ENCODE measurements at places on chromosomes 16 and 17. TPM values are rescaled to one million over a fixed set of nuclear protein-coding genes. Genes with fewer than 3 reads are reported as not detected.
A peak's percentile ranks its signal among the peaks of the same experiment; 100 is the strongest.

- DNase-seq = no peak
- H3K27me3 ChIP-seq = no peaks in the 10 kb centered on the region
- H3K36me3 ChIP-seq = no peaks in the 10 kb centered on the region
- no peak overlapping the region for H3K27ac ChIP-seq
- H3K4me3 ChIP-seq = no peak overlapping the region
These were observed 195.4 kb upstream of the C17orf78 start for GRCh38 chr17:37180376-37180775.

Gene RBFOX1
- not detected for total RNA-seq

DNA sequence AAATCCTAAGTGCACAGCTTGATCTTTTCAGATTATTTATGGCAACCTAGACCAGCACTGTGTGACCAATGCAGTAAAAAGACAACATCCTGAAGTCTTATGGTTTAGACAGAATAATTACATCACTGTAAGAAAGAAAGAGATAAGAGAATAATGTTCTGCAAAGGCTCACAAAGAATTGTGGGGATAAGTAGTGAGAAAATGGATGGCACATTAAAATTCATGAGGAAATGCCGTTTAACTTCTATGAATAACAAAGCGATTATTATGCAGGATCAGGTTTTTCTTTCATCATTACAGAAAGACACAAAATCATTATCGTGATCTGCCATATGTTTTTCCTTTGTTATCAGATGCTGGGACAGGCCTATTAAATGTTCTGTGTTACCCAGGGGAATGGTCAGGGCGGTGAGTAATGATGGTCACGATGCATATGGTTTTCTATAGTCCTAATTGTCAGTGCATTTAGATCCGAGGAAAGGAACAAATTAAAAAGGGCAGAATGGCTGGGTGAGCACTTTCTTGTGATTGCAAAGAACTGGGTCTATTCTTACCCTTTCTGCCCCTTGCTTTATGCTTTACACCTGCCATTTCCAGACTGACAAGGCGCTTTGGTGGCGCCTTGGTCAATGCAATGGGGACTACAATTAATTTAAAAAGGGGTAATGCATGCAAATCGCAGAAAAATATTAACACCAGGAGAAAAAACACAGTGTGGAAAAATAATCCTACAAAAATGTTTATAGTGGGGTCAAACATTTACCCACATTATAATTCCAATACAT lies 18.1 kb upstream of the DHX40 start:
- H3K27ac ChIP-seq = no peak overlapping the region
- H3K4me1 ChIP-seq = no peaks in the 10 kb centered on the region

GRCh38 chr17:46836500-46836899 lies 14.9 kb upstream of the WNT9B start:
- no peaks in the 10 kb centered on the region for H3K4me1 ChIP-seq
- no peaks in the 10 kb centered on the region for H3K27me3 ChIP-seq
- no peak overlapping the region for H3K27ac ChIP-seq
- H3K36me3 ChIP-seq = no peaks in the 10 kb centered on the region
- H3K4me3 ChIP-seq = no peak overlapping the region

Gene UBE2G1
- total RNA-seq = 46.1 TPM

DNA sequence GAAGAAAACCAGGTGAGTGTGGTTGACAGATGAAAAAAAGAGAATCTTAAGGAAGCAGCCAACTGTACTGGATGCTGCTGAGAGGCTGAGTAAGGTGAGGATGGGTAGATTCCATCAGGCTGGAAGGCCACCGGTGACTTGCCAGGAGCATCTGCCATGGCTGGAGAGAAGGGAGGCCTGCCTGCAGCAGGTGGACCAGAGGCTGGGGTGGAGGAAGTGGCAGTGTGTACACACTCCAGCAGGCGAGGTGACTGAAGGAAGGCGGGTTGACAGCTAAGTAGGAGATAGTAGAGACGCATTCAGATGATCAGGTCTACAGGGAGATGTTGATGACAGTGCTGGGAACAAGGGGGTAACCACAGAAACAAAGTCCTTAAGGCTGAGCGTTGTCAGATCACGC lies 69.5 kb downstream of the USP43 start:
- no peak overlapping the region for H3K4me3 ChIP-seq
- DNase-seq = no peak
- no peaks in the 10 kb centered on the region for H3K4me1 ChIP-seq
- H3K27ac ChIP-seq = no peak overlapping the region

- no peaks in the 10 kb centered on the region for H3K36me3 ChIP-seq
- DNase-seq = peak; percentile 34
- H3K4me1 ChIP-seq = peaks cover 7% of the 10 kb centered on the region
- peak overlapping the region; percentile 95 for H3K4me3 ChIP-seq
These were observed 736 bp downstream of the CNP start for GRCh38 chr17:41967141-41967920.

GRCh38 chr16:24125214-24125613 lies 130.9 kb upstream of the CACNG3 start:
- no peaks in the 10 kb centered on the region for H3K27me3 ChIP-seq
- H3K27ac ChIP-seq = no peak overlapping the region
- DNase-seq = no peak
- H3K36me3 ChIP-seq = no peaks in the 10 kb centered on the region
- no peak overlapping the region for H3K4me3 ChIP-seq
- H3K4me1 ChIP-seq = no peaks in the 10 kb centered on the region

DNA sequence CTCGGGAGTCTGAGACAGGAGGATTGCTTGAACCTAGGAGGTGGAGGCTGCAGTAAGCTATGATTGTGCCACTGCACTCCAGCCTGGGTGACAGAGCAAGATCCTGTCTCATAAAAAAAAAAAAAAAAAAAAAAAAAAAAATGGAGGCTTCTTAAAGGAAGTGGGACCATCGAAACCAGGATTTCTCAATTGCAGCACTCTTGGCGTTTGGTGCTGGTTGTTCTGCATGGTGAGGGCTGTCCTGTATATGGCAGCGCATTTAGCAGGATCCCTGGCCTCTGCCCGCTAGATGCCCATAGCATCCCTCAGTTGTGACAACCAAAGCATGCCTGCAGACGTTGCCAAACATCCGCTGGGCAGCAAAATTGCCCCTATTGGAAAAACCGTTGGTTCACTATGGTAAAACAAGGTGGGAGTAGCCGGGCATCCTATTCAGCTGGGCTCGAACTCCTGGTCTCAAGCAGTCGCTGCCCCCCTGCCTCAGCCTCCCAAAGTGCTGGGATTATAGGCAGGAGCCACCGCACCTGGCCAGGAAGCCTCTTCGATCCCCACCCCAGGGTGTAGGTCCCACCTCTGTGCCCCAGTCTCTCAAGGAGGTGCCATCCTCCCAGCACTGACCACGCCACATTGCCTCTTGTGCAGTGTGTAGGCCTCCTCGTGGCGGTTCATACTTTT lies 6.5 kb upstream of the NPIPB7 start:
- no peaks in the 10 kb centered on the region for H3K4me1 ChIP-seq
- no peak overlapping the region for H3K4me3 ChIP-seq
- no peaks in the 10 kb centered on the region for H3K27me3 ChIP-seq
- no peak for DNase-seq
- no peak overlapping the region for H3K27ac ChIP-seq
- H3K36me3 ChIP-seq = no peaks in the 10 kb centered on the region

DNA sequence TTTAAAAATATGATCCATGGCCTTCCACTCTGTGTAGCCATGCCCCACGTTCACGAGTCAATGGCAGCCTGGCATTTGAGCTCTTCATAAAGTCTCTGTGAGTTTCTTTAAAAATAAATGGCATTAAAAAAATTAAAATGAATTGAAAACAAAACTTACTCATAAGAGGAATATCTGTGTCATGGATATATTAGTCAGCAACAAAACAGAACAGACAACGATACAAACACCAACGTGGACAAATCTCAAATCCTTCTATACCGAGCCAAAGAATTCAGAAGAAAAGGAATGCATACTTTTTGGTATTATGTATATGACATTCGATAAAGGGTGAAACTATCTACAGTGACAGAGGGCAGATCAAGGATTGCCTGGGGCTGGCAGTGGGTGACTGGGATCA lies 8.2 kb upstream of the CMIP start:
- no peak overlapping the region for H3K4me3 ChIP-seq
- peaks cover 3% of the 10 kb centered on the region for H3K4me1 ChIP-seq
- no peaks in the 10 kb centered on the region for H3K36me3 ChIP-seq
- DNase-seq = no peak
- no peaks in the 10 kb centered on the region for H3K27me3 ChIP-seq

DNA sequence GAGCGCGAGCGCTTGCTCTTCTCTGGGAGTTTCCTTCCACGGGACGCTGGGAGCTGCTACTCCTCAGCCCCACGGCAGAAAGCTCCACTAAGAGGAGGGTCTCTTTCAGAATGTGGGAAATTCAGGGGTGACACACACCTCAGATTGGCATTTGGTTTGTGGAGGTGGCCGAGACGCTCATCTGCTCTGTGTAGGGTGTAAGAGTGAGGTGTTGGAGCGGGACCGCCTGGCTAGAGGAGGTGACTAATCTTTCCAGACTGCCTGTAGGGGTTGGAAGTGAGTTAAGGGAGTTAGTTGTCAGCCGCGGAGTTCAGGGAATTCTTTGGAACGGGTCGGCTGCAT lies 735 bp downstream of the PSMD11 start:
- no peaks in the 10 kb centered on the region for H3K4me1 ChIP-seq
- H3K4me3 ChIP-seq = peak overlapping the region; percentile 96
- H3K36me3 ChIP-seq = no peaks in the 10 kb centered on the region
- peak overlapping the region; percentile 51 for H3K27ac ChIP-seq
- no peak for DNase-seq

DNA sequence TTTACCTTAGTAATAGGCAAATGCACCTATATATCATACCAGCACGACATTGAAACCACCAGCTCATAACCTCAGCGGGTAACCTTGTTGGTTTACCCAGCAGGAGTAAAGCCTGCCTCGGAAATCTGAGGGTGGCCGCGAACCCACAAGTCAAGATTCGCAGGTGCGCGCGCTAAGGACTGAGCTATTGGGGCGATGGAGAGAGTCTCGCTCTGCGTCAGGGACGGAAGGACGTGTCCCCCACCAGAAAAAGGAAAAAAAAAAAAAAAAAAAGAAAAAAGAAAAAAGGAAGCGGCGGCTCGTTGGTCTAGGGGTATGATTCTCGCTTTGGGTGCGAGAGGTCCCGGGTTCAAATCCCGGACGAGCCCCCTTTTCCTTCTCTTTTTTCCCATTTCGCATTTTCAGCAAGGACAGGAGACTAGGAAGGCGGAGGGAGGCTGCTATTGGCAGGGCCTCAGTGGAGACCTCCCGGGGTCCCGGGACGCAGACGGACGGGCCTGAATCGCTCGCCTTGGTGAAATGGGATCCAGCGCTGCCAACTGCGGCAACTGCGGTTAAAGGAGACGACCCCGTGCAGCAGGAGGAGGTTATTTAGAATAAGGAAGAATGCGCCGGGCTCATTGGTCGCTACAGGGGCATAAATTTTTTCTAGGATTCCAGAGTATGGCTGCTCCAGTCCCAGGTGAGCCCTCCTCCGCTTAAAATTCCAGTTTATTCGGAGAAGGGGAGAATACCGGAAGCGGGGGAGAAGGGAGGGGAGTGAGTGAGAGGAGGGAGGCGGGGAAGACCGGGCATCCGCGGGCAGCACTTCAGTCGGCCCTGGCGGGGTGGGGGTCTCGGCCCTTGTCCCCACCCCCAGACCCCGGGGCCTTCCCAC lies at the start of gene OR1F1:
TSS of gene OR1F1 (plus strand) at position 407 of the 877 bp plus-strand sequence.
- peaks cover 1% of the 10 kb centered on the region for H3K4me1 ChIP-seq
- H3K27ac ChIP-seq = no peak within 1 kb of the TSS
- H3K36me3 ChIP-seq = no peaks in the 10 kb centered on the region
- H3K4me3 ChIP-seq = no peak within 1 kb of the TSS

Gene CACNG4
- total RNA-seq = 0.46 TPM

Gene HYDIN
- total RNA-seq = 3.6 TPM

Gene C16orf46
- total RNA-seq = 0.61 TPM

DNA sequence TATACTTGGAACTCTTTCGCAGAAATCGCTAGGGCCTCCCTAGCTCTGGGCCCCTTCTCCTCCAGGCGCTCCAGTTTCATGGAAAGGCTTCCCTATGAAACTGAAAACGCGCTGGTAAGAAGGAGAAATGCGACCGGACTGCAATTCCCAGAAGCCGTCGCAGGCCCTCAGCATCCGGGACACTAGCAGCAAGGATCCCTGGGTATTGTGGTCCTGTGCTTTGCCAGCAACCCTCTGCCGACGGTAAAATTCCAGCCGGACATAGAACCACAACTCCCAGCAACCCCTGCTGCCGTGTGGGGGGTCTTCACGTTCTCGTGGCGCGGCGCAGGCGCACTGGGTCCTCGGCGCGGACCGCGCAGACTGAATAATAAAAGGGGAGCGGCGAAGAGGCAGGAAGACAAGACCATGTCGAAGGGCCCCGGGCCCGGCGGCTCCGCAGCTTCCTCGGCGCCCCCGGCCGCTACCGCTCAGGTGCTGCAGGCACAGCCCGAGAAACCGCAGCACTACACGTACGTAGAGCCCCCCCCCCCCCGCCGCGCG lies at the start of gene UNK:
TSS of gene UNK (plus strand) at position 334 of the 543 bp plus-strand sequence. CDS start at position 409, 75 bp downstream.
- H3K27ac ChIP-seq = peak within 1 kb of the TSS; percentile 100
- no peaks in the 10 kb centered on the region for H3K36me3 ChIP-seq
- peak; percentile 97 for DNase-seq
- H3K4me3 ChIP-seq = peak within 1 kb of the TSS; percentile 87
- H3K4me1 ChIP-seq = peaks cover 14% of the 10 kb centered on the region

Gene SLC52A1
- total RNA-seq = not detected

DNA sequence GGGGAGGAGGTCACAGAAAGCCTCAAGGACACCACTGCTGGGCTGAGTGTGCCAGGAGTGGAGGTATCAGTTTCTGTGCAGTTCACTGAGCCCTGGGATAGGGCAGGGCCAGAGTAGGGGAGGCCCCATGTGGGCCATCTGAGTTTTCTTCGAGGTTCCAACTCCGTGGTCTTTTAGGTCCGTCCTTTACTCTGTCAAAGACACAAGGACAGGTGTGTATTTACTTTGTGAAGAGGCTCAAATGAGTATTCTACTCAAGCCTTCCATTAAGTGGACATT lies 59.5 kb downstream of the USP22 start:
- H3K27ac ChIP-seq = no peak overlapping the region
- H3K4me1 ChIP-seq = no peaks in the 10 kb centered on the region
- no peaks in the 10 kb centered on the region for H3K36me3 ChIP-seq
- no peak overlapping the region for H3K4me3 ChIP-seq
- H3K27me3 ChIP-seq = no peaks in the 10 kb centered on the region
- no peak for DNase-seq

- H3K27me3 ChIP-seq = no peaks in the 10 kb centered on the region
- peaks cover 10% of the 10 kb centered on the region for H3K4me1 ChIP-seq
- peak overlapping the region; percentile 12 for H3K27ac ChIP-seq
- H3K4me3 ChIP-seq = peak overlapping the region; percentile 3
- H3K36me3 ChIP-seq = no peaks in the 10 kb centered on the region
These were observed 508.9 kb downstream of the WWOX start for GRCh38 chr16:78608305-78608776.

Gene HS3ST2
- not detected for total RNA-seq

Gene SLC16A13
- total RNA-seq = 0.12 TPM
